ENCODE measurements at places on chromosomes 7 and 10.
A peak's percentile ranks its signal among the peaks of the same experiment; 100 is the strongest.

- DNase-seq, result no peak
Measured at GRCh38 chr7:101631224-101631714, 2.2 kb upstream of the MYL10 start.

DNA sequence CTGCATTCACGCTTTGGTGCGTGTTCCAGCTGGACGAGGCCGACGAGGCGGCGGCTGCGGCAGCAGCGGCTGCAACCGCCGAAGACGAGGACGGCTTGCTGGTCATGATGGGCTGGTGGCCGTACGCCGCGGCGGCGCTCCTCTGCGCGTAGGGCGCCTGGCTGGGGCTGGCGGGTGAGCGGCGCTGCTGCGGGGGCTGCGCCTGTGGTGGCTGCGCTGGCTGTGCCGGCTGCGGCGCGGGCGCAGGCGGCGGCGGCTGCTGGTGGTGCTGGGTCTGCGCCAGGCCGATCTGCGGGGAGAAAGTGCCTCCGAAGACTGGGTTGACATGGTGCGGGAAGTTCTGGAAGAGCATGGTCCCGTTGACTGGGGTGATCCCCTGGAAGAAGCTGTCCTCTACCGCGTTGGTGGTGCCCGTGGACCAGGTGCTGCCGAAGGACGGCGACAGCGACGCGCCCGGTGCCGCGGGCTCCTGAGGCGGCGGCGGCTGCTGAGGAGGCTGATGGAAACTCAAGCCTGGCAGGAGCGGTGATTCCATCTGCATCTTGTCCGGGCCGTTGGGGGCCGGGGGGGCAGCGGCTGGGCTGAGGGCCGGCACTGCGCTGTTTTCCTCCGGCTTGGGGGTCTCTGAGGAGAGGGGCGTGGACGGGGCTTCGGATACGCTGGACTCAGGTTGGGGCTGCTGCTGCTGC lies 51.1 kb downstream of the CPEB3 start:
- peak; percentile 64 for DNase-seq

- no peak for DNase-seq
Measured at GRCh38 chr10:101358706-101359300, 4.8 kb downstream of the BTRC start.

- DNase-seq, result no peak
Measured at GRCh38 chr7:157785486-157786186, 448.8 kb downstream of the DNAJB6 start.

DNA sequence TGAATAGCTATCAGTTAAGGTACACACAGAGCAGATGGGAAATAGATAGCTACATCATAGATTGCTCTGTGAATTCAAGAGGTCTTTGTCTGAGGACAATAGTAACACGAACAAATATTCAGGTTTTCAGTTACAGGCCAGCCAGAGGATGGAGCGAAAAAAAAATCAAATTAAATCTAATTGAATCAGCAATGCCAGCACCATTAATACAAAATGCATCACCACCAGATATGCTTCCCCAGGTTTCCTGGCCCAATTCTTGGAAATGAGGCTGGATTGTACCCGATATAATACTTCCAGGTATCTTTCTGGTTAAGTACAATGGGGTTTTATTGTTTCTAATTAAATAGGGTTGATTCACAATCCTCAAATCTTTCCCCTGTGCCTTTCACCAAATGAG lies 975.8 kb upstream of the AUTS2 start:
- no peak for DNase-seq

DNA sequence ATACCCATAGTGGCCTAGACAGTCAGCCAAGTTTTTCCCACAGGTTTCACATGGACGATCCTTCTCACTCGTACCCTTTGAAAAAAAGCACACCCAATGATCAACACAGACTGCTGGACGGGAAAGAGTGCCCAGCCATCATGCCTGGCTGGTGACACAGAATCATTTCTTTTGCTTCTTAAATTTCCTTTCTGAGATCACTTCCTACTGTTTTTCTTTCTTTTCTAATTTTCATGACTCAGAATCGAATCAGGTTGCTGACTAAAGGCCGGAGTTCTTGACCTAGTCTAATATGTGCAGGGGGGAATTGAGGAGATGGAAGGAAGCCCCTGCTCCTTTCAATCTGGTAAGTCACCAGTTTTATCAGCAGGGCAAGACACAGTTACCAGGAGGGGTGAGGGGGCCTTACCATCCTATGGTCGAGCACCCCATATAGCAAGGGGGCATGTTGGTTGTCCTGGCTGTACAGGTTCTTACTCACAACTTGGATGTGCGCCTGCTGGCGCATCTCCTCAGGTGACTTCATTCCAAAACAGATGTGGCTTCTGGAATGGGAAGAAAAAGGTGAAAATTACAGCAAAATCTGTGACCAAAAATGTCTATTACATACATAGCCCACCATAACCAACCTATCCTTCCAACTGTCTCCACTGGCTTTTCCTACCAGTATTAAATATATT lies 3.5 kb downstream of the POLR3A start:
- no peak for DNase-seq

Measured in GM06990 (cell line).